ENCODE measurements at places on chromosomes 3 and 15. TPM values are rescaled to one million over a fixed set of nuclear protein-coding genes. Genes with fewer than 3 reads are reported as not detected.

Gene ARGFX
- not detected for total RNA-seq

Gene SLC28A2
- not detected for total RNA-seq

Gene POLR2M
- total RNA-seq = 170 TPM

Gene HIGD2B
- total RNA-seq = not detected

Gene B3GNT5
- total RNA-seq = 1.4 TPM

Gene WDR93
- total RNA-seq = not detected

Gene SH3GL3
- total RNA-seq = not detected

Gene MFSD1
- 86.1 TPM for total RNA-seq

Gene IDH2
- total RNA-seq = 33.7 TPM

Gene MUC20
- not detected for total RNA-seq

Gene UBAP1L
- total RNA-seq = 0.53 TPM

Gene POLR2H
- total RNA-seq = 75.2 TPM

Gene EPB42
- not detected for total RNA-seq

All from smooth muscle cell of the coronary artery (primary cell).